ENCODE measurements at places on chromosomes 5 and 9.

GRCh38 chr9:77832639-77833038, 184.5 kb upstream of the GNA14 start:
- no peak for DNase-seq

DNA sequence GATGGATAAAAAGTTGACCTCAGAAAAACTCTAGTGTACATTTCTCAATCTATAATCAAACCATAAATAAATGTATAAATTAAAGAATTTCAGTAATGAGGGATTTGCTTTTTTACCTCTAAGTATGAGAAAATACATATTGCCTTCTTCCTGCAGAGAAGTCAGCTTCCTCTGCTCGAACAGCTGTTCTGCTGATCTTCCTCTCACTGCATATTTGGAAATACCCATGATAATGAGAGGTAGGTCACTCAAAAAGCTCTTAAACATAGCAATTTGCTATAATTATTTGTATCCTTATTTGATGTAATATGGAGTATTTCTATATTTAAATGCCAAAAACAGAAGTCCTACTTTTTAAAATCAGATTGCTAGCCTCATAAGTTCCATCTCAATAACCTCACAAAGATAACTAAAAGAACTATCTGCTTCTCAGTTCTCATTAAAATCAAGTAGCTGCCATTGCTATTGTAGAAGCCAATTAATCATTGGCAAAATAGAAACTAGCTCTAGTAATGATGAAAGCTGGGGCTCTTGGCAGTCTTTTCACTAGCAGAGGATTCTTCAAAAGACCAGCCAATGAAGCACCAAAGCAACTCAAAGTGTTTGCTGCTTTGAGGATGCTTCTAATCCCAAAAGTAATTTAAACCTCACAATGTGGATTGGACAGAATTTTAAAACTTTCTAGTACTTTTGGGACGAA, 35.7 kb upstream of the OR13D1 start:
- no peak for DNase-seq

GRCh38 chr9:16252616-16253015, 617.9 kb downstream of the BNC2 start:
- no peak for DNase-seq

- peak; percentile 65 for DNase-seq
Measured at GRCh38 chr5:55101556-55102276, 730 bp upstream of the GZMA start.

DNA sequence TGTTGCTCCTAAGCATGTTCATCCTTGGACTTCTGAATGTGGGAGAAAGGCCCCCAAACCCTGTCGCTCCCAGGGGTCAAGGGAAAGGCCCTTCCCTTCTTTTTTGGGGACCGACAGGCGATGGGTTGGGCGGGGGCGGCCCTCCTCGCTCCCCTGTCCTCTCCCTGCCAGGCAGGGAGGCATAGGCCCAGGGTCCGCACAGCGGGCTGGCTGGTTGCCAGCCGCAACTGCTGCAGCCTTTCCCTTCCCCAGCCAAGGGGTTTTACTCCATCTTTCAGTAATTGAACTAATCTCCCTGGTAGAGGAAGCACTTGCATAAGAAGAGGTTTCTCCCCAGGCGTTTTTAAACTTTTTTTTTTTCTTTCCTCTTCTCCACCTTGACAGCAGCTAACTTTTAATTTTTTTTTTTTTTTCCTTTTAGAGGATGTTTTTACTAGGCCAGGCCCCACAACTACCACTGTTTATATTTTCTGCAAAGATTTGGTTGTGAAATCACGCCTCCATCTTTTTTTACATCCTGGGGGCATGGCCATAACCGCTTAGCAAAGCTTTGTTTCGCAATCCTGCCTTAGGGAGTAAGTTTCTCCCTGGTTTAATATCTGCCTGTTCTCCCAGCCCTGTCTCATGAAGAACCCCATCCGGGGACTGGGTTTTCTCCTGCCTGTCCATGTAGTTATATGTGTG, 216.9 kb upstream of the ZNF608 start:
- no peak for DNase-seq

DNA sequence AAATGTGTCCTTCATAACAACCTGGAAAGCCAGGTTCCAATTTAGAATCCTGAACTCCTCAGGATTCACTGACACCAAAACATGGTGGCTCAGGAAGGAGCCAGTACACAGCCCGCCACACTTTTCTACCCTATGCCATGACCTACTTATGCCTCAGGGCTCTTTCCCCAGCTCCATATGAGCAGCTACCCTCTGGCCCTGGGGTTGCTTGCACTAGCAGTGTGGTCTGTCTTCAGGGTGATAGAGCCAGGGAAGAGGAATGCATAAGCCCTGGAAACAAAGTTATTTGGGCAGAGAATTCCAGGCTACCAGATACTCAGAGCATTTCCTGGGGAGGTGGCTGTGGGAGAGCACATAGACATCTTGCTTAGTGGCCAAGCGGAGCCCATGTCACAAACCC, 15.0 kb upstream of the ECM2 start:
- DNase-seq = no peak

DNA sequence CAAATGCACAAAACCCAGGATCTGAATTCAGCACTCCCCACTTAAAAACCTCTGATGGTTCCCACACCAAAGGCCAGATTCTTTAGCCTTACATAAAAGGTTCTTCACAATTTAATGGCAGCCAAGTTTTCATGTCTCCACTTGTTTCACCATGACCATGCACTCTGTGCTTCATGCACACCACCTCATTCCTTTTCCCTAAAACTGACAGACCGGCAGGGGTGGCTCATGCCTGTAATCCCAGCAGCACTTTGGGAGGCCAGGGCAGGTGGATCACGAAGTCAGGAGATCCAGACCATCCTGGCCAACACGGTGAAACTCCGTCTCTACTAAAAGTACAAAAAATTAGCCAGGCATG, 150.4 kb downstream of the SEMA6A start:
- no peak for DNase-seq

GRCh38 chr5:112732131-112732530, 5.6 kb upstream of the APC start:
- no peak for DNase-seq

- no peak for DNase-seq
Measured at GRCh38 chr5:77312413-77312812, 101.9 kb downstream of the PDE8B start.

- no peak for DNase-seq
Measured at GRCh38 chr5:86030753-86031152, 587.0 kb upstream of the COX7C start.

GRCh38 chr9:125999504-125999881, 252.3 kb downstream of the PBX3 start:
- DNase-seq = no peak

All from activated CD4-positive, alpha-beta T cell treated with anti-CD3 and anti-CD28 coated beads, Interleukin-2, amount 50 U/mL, for 16 hours (primary cell).